ENCODE measurements at places on chromosomes 1 and 21.

DNA sequence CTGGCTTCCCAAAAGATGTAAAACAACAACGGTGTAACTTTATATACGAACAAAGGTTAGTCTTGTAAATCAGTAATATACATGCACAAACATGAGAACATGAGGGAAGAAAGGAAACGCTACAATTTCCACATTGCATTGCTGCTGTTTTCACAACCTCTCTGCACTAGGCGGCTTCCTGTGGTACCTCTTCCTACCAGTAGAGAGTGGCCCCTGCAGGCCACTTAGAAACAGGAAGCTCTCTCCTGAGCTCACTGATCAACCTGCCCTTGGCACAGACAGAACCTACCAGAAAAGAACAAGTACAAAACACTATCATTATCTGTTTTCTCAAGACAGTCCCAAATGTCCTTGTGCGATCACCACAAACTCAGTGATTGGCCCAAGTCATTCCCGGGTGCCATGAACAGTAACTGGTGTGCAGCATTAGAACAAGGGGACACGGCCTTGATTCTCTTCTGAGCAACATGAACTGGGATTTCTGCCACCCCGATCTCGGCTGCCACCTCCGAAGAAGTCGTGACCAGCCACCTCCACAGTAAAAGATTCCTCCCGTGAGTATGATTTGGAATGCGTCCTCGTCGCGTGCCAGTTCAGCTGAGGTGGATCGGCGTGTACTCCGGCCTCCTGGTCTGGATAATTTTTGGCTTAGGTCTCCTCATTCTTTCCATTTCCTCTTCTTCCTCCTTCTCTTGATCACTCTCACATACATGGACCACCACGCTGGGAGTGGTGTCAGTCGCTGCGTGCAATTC lies 5.7 kb upstream of the KCNE1 start:
- DNase-seq = no peak

DNA sequence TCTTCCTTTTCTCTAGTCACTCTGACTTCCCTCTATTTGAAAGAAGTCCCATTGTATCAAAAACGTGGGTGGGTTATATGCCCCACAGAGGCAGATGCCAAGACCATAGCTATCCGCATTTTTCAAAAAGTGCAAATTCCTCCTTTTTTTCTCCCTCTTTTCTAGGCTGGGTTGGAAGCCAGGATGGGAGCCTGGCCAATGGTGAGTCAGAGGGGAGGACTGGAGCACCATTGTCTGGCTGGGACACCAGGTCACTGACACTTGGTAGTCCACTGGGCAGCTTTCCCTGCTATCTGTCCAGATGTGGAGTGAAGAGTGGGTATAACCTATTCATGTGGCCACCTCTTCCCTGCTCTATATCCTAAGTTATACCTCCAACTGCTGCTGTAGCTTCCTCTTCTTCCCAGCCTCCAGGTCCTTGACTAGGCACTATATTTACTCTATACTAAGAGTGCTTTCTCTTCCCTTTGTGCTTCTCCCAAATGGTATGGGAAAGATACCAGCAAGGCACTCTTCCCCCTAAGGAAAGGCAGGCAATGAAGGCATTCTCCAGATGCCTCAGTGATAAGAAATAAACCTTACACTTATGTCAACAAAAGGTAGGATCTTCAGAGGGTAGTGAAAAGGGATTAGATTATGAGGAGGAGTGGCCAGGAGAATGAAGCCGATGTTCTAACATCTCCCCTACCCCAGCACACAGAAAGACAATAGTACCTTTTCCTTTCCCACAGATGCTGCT lies 12.9 kb downstream of the PI4KB start:
- DNase-seq = peak; percentile 80

DNA sequence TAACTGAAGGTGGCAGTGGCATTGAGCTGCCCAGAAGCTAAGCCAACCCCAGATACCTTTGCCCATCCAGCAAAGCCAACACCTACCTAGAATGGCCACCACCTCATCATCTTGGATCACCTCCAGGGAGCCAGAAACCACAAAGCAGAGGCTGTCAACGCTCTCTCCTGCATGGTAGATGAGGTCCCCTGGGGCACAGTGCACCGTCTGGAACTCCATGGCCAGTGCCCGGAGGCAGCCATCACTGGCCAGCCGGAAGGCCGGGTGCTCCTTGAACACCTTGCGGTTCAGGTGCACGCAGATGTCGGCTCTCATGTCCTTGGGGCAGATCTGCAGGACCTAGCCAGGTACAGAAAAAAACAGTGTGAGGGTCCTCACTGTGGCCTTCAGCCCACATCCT lies 336.5 kb downstream of the KCNH1 start:
- DNase-seq = no peak

DNA sequence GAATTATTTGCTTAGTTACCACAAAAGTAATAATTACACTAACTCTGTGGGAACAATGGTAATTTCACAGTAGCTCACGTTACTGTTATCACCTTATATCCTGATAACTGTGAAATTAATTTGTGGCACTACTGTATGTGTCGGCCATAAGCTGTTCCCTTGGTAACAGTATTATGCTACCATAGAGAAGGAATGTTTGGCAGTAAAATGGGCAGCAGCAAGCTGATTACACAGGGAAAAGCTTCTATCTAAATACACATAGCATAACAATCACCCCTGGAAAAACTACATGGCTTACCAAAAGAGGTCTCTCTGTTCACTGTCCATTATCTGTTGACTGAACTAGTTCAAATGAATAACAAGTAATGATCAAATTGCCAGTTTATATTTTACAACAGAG lies 124.1 kb downstream of the DPYD start:
- no peak for DNase-seq

DNA sequence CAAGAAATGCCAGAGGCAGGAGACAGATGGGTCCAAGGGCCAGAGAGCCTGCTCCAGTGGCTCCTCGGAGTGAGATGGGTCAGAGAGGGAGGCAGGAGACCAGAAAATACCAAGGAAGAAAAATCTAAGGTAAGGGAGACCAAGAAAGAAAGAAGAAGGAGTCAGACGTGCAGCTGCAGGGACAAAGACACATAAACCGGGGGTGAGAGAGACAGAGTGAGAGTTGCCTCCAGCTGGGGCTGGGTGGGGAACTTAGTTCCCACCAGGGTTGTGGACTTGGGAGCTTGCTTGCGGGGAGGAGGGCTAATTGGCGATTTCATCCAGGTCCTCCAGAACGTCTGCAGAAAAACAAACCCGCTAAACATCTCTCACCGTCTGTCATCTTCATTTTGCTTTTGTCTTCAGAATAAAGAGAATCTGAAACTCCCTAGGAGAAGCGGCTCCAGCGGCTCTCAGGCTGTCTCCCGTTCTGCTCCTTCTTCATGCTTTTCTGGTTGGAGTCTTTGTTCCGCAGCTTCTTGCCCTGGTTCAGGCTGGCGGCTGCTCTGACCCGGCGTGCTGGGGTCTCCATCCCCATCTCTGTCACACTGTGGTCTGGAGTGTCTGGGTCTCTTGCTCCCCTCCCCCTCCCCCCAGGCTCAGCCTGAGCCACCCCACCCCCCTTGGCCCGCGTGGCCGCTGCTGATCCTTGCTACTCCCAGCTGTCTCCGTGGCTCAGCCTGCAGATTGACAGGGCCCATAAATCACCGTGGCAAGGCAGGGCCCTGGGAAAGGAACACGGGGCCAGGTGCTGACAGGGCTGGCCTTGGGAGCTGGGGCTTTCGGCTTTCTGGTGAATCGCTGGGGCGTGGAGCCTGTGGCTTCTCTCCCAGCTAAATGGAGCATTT lies 66.6 kb downstream of the UBIAD1 start:
- DNase-seq = no peak

GRCh38 chr1:215793180-215793579 lies 226.1 kb downstream of the KCTD3 start:
- DNase-seq = peak; percentile 88

DNA sequence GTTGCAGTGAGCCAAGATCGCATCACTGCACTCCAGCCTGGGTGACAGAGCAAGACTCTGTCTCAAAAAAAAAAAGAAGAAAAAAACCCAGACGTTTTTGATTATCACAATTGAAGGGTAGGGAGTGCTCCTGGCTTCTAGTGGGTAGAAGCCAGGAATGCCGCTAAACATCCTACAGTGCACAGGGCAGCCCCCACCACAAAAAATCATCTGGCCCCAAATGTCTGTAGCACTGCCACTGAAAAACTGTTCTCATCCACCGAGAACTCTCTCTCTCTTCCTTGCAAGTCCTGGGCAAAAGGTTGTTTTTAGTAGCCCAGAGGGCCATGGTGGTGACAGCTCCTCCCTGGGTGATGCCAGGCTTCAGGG lies 35.6 kb upstream of the GPR157 start:
- DNase-seq = no peak

DNA sequence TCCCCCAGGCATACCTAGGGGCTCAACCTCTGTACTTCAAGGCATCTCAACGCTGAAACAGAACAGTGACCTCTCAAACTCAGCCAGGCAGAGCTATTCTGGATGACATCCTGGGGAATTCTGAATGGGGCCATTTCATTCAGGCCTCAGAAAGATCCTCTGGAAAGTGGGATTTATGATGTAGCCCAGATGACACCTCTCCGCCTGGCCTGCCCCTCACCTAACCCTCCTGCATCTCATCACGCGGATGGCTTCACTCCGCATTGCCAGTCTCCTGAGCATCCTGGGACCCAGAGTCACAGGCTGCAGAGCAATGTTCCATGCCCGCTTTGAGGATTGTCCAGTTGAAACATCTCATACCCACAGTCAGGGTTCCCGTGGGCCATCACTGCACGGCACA lies 1.2 kb downstream of the SPATA46 start:
- DNase-seq = no peak

GRCh38 chr1:3510136-3510955 lies 55.9 kb downstream of the ARHGEF16 start:
- no peak for DNase-seq

GRCh38 chr1:88324899-88325298 lies 359.2 kb upstream of the PKN2 start:
- DNase-seq = no peak

DNA sequence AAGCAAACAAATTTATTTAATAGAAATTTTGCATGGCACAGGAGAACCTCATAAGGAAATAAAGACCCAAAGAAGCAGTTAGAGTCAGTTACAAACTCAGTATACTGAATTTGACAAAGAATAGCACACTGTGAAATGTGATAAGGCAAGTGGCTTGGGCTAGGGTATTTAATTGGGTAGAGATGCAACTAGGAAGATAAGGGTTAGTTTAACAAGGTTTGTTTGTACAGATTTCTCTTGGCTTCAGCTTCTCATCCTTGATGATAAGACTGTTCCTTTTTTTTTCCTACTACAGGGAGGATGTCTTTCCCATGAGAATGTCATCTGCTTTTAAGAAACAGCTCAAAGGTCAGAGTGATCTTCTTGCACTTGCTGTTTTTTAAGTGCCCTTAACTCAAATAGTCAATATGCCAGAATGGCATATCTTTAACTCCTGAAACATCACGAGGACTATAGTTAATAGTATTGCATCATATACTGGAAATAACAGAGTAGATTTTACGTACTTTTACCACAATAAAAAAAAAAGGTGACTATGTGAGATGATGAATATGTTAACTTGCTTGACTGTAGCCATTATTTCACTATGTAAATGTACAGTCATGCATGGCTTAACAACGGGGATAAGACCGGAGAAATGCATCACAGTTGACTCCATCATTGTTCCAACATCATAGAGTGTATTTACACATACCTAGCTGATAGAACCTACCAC lies 9.2 kb upstream of the TRAF3IP3 start:
- no peak for DNase-seq

DNA sequence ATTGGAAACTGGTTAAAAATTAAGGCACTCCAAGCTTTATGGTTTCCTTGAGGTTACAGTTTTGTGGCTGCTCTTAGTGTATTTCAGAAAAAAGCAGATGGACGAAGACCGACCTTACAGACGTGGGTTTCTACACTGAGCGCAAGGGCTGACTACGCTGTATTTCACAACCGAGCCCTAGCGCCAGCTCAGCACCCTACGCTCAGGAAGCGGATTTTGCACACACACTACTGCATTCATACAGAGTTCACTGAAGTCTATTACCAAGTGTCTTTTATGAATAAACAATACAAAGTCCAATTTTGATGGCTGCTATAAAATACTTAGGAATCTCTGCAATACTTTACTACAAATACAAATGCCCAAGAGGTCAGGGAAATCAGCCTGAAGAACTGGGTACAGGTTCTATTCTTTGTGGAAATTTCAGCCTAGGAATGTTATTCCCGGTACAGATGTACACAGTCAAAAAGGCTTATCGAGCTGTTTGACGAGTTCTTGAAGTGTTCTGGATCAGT lies 23.8 kb downstream of the PTTG1IP start:
- no peak for DNase-seq

DNA sequence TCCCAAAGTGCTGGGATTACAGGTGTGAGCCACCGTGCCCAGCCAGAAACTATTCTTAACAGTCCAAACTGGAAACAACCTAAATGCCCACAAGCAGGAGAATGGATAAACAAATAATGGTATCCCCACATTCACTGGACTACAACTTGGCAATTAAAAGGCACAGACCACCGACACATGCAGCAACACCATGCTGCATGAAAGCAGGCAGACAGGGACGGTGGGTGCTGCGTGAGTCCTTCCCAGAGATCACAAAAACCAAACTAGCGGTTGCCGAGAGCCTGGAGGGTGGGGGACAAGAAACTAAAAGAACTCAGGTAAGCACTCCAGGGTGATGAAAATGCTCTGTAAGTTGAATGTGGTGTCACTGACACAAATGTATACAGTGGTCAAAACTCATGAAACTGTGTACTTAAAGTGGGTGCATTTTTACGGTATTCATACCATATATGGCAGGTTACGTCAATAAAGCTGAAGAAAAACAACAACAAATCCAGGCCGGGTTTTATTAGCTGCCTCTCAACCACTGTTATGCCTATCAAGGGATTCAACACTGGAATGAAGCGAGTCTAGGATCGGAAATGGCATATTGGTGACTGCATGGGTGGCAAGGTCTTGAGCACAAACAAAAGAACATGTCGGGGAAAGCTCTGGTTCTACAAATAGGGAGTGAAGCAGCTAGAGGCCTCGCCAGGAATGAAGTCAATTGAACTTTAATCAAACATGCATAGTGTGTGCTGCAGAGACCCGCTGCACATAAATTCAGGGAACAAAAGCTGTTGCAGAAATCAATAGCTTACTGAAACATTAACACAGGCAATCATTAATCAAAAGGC lies 52.4 kb downstream of the SLC45A1 start:
- DNase-seq = no peak

DNA sequence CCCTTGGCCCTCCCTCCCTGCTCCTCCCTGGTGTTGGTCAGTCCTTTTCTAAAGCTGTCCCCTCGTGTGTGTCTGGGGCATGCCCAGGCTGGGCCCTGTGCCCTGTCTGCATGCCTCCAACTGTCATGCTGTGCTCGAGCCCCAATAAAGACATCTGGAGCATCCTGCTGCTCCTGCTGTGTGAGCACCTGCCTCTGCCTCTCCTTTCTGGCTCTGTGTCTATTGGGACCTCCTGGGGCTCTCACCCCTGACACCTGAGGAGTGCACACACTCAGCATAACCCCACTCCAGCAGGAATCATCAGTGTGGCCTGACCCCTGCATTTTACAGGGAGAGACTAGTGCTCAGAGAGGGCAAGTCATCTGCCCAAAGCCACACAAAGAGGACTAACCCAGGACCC lies 23.7 kb downstream of the KCNC4 start:
- DNase-seq = no peak
